HS-5 (cell line): ENCODE measurements at places on chromosomes 13 and 19.

- no peak for DNase-seq
Observed at GRCh38 chr19:54001496-54001895, 10.1 kb downstream of the CACNG6 start.

DNA sequence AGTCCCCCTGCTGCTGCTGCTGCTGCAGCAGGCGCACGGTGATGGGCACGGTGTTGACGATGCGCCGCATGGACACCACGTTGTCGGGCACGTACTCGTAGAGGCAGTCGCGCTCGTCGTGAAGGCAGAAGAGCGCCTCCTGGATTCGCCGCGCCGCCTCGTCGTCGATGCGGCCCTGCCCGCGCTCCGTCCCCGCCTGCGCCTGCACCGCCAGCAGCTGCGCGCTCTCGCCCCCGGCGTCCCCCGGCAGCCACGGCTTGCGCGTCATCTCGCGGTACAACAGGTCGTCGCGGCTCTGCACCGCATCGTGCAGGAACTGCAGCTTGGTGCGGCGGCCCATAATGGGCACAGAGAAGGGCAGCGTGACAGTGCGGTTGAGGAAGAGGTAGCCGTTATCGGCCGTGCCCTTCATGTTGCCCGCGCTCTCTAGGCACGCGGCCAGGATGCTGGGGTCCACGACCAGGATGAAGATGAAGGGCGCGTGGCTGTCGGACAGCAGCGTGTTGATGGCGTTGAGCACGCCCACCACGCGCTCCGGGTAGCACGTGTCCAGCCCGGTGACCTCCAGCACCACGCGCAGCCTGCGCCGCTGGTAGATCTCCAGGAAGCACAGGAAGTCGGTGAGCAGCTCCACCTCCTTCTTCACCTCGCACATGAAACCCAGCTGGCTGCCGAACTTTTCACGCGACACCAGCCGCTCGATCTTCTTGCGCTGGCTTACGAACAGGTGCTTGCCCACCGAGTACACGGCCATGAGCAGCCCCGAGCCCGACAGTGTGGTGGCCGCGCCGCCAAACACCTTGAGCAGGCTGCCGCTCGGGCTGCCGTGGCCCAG is 8.1 kb downstream of the NKPD1 start:
- DNase-seq = no peak

- no peak for DNase-seq
Observed at GRCh38 chr19:10566658-10567410, 1.0 kb upstream of the KRI1 start.

DNA sequence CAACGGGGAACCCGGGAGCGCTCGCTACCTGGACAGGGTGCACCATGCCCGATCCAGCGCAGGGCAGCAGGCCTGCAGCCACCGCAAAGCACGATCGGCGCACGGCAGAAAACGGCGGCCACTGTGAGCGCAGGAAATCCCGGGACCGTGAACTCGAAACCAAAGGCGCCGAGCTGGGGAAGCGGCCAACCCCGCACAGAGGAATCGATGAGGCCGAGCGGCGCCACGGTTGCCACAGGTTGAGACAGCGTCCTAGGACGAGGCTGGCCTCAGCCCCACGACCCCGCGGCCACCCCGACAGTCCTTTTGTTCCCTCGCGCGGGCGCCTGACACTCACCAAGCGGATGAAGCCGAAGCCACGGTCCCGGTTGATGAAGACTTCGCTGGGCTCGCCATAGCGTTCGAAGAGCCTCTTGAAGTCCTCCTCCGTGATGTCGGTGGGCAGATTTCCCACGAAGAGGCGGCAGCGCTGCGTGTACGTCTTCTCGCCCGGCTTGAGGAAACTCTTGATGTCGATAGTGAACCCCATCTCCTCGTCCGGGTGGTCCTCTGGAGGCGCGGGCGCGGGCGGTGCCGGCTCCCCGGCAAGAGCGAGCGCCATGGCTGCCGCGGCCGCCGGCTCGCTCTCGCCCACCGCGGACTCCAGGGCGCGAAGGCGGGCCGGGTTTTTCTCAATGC is 557 bp downstream of the PSPC1 start:
- DNase-seq = no peak

GRCh38 chr13:55534306-55534705 is 1606.4 kb upstream of the PRR20A start:
- no peak for DNase-seq

DNA sequence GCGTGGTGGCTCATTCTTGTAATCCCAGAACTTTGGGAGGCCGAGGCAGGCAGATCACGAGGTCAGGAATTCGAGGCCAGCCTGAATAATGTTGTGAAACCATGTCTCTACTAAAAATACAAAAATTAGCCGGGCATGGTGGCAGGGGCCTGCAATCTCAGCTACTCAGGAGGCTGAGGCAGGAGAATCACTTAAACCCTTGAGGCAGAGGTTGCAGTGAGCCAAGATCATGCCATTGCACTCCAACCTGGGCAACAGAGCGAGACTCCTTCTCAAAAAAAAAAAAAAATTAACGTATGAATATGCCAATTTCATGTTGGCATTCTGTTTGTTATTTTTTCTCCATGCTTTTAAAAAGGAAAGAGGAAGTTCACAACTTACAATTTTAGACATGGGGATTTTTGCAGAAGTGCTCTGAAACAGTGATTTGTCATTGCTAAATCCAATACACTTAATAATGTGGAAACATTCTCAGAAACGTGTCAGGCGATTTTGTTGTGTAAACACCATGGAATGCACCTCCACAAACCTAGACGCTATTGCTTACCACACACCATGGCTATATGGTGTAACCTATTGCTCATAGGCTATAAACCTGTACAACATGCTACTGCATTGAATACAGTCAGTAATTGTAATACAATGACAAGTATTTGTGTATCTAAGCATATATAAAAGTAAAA is 115.9 kb upstream of the PCDH20 start:
- peak; percentile 0 for DNase-seq
